ENCODE measurements at places on chromosomes 3 and 15.

GRCh38 chr15:43376017-43376705 lies 5.3 kb downstream of the TUBGCP4 start:
- no peak for DNase-seq

DNA sequence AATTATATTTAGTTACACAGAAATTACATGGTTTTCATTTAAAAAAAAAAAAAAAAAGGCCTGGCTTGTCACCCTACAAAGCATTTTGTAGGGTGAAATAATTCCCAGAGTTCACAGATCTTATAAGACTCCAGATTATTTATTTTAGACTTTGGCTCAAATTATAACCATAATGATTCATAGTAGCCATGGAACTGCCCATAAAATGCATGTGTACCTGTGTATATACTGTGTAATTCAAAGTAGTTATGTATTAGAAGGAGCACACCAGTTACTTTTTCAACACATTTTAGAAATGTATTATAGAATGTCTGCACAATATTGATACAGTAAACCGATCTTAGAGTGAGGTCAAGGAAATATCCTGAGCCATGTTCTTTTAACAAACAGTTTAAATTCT lies 975.6 kb downstream of the GBE1 start:
- DNase-seq: no peak

DNA sequence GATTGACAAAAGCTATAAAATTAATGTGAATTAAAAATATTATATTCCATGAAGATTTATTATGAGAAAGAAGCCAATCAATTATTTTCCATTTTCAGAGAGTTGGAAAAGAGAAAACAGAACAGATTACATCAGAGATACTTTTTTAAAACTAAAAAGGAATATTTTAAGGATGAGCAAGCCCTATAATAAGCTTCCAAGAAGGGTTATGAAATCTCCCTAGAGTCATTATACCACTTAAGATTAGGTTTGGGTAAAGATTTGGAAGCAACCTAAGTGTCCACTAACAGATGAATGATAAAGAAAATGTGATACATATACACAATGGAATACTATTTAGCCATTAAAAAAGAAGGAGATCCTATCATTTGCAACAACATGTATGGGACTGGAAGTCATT lies 51.6 kb upstream of the FSIP1 start:
- DNase-seq: no peak

GRCh38 chr3:134998855-134999254 lies 203.8 kb downstream of the EPHB1 start:
- DNase-seq: no peak

- no peak for DNase-seq
Observed at GRCh38 chr15:48856942-48857341, 21.0 kb upstream of the EID1 start.

- no peak for DNase-seq
Observed at GRCh38 chr15:88243895-88244787, 12.4 kb downstream of the NTRK3 start.

- peak; percentile 77 for DNase-seq
Observed at GRCh38 chr15:31262901-31263671, 63.5 kb upstream of the KLF13 start.

DNA sequence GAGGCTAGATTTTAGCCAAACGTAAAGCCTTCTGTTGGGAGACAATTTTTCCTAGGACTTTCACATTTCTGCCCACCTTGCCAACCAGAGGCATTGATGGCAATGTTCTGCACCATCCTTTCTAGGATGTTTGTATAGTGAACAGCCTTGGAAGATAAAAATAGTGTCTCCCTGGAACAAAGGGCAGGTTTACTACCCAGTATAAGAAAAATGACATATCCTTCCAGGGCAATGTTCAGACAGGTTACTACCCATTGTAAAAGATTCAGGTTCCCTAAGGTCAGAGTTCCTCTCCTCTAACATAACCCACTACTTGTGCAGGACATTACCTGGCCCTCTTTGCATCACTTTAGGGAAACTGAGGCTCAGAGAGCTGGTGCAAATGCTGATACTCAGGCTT lies 248.2 kb upstream of the VEPH1 start:
- DNase-seq: no peak

DNA sequence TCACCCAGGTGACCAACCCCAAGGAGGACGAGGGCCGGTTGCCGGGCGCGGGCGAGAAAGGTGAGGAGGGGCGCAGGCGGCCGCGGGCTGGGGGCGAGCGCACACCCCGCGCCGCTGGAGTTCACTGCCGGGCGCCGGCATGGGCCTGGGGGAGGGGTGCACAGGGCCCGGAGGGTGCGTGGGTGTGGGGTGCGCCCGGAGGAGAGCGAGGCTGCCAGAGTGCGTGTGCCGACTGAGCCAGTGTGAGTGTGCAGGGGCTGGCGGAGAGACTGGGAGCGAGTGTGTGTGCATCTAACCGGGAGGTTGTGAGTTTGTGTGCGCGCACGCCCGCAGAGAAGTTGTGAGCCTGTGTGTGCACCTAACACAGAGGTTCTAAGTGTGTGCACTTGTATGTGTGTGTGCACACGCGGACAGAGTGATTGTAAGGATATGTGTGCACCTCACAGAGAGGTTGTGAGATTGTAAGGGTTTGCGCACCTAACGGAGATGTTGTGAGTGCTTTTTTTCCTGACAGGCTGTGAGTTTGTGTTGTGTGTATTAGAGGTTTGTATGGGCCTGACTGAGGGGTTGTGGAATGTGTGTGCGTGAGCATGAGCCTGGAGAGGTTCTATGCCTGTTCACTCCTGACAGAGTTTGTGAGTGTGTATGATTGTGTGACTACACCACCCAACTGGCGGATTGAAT lies 681 bp downstream of the CTDSPL start:
- DNase-seq: no peak

GRCh38 chr3:71102111-71102983 lies 481.2 kb downstream of the FOXP1 start:
- DNase-seq: no peak

GRCh38 chr3:62873761-62874710 lies 1.2 kb downstream of the CADPS start:
- DNase-seq: no peak

DNA sequence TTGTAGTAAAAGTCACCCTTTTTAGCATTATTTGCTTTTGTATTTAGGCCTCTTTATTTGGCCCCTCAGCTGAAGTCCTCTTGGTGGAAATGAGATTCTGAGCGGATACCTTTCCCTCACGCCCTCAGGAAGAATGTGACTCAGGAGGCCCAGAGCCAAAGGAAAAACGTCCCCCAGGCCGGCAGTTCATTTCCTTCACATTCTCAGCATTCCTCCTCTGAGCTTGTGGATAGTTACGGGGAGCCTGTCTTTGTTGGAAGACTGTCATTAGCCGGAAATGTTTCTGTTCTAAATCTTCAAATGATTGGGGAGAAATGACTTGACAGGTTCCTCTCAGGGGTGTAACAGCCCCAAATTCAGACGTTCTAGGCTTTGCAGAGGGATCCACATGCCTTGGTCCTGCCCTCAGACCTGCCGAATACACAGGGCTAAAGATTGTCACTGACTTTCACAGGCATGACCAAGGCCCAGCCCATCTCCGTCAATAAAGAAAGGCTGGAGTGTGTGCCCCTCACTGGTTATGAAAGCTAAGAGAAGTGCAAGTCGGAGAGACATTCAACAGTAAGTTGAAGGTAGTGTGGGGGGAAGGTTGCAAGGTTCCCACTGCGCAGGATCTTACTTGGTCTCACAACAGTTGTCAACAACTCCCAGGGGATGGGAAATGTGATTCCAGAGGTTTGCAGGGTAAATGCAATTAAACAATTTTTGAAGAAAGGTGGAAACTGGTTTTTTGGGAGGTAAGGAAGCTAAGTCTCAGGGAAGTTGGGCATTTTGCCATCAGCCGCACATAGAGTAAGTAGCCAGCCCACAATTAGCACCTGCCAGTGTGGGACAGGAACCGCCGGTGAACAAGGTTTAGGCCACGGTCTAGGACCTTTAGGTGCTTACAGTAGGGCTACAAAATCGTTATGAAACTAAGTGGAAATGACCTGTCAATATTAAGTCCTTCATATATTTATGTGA lies 39.7 kb upstream of the MYZAP start:
- no peak for DNase-seq

DNA sequence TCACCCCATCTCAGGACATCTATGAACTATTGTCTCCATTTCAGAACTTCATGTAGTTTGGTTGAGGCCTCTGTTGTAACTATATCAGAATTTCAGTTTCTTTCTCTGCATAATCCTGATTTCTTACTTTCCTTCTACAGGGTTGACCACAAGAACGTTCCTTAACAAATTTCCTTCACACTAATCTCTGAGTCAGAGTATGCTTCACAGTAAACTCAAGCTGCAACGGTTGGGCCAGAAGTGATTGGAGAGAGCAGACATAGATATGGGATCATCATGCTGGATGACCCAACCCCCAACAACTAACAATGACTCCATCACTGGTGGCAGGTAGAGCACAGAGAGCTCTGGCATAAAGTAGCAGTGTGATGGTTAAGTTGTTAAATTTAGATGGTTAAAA lies 128.8 kb upstream of the OSTN start:
- DNase-seq: no peak

- DNase-seq: no peak
Observed at GRCh38 chr15:77430213-77430612, 9.5 kb downstream of the HMG20A start.

- no peak for DNase-seq
Observed at GRCh38 chr15:86231864-86232721, 152.4 kb downstream of the AGBL1 start.

DNA sequence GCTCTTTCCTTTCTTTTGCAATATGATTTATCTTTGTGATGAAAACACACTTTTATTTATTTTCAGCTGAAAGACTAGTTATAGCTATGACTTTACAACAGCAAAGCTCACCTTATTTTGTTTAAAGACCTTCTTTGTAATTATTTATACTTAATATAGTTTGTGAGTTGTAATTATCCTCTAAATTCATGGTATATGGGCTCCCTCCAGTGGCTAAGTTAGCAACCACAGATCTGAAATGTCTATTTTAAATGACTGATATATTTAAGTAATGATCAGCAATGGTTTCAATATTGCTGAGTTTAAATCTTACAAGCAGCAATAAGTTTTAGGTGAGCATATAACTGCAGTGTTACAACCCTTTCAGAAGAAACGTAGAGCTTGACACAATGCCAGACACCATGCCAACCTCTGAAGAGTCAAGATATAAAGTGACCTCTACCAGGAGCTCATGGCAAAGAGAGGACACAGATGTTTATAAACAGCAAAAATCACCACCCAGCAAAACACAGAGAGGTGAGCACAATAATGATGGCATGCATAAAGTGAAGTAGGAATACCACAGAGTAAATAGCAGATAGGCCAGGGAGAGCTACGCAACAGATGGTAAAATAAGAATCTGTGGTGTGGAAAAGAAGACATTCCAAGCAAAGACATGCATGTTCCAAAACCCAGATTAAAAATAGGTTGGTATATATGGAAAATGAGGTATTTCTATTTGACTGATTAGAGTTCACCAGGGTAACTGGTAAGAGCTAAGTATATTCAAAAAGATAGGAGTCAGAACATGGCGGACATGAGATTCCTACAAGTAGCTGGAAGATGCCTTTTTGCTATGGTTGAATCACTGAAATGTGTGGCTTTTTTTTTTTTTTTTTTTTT lies 143.7 kb upstream of the ZNF385D start:
- DNase-seq: no peak

DNA sequence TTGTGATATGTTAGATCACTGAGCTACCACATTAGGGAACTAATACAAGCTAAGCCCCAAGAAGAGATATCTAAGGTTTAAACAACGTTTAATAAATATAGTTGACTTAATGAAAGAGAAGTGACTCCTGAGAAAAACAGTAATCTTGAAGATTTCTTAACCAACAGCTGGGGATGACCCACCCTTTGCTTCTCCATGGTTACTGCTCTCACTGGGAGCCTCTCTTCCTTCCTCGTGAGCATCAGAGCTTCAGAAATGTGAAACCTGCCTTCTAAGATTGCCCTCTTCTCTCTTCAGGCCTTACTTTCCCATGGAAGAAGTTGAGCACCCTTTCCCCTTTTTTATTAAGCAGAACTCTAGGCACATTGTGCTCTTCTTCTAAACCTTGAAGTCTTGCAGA lies 132.2 kb upstream of the NR2E3 start:
- no peak for DNase-seq

DNA sequence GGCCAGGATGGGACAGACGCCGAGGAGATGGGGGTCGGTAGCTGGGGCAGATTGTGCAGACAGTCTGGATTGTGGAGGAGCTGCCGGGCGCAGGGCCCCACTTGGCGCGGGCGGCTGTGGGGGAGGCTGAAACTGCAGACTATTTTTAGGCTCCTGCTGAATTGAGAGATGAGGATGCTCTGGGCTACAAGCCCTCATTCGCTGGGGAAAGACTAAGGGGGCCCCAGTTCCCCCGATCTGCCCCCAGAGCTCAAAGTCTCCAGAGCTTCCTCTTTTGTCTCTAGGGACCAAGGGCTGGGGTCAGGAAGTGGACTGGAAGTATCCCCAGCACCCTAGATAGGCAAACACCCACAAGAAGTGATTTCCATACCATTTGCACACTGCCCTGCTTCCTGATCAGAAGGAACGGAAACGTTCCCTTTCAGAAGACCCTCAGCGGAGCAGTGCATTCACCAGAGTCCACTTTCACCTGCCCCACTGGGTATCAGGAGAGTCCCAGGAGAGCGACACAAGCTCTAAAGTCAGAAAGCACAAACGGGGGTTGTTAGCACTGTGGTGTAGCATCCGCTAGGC lies 29.7 kb downstream of the SEMA7A start:
- peak; percentile 76 for DNase-seq

DNA sequence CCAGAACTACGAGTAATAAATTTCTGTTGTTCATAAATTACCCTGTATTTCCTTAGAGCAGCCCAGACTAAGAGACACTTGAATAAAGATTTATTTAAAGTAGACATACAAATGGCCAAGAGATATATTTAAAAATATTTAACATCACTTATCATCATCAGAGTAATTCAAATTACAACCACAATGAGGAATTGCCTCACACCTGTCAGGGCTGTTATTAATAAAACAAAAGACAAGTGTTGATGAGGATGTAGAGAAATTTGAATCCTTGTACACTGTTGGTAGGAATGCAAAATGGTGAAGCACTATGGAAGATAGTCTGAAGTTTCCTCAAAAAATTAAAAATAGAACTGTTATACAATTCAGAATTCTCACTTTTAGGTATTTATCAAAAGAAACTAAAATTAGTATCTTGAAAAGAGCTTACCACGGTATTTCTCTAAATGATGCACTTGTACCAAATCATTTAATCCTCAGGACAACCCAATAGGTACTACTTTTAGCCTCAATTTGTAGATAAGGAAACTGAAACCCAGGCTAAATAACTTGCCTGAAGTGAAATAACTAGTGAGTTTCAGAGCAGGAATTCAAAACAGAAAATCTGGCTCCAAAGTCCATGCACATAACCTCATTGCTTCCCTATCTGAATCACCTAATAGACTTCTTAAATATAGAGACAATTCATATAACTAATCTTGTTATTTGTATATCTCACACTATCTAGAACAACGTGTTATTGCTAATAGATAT lies 69.4 kb downstream of the ZBTB20 start:
- DNase-seq: no peak

- peak; percentile 5 for DNase-seq
Observed at GRCh38 chr3:28188686-28189085, 52.7 kb upstream of the CMC1 start.
